Activated effector memory CD4-positive, alpha-beta T cell treated with Interleukin-2 at 50 U/mL for 16 hours (primary cell): ENCODE measurements at places on chromosomes 2 and 18.

GRCh38 chr2:150900913-150901312 is 360.8 kb downstream of the RBM43 start:
- DNase-seq, result no peak

DNA sequence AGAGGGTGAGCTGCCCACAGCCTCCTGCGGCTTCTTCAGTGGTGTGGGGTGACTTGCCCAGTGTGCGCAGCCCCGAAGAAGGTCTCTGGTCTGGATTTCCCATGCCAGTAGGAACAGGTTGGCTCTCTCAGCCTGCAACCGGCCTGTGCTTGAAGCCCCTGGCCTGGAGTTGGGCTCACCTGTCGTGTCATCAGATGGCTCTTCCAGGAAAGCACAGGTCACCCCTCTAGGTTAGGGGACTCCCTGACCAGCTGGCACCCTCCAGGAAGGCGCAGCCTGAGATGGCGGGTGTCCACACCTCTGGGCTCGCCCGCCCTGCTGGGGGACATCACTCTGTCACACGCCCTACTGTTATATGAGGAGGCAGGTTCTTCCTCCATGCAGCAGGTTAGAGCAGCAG is 179.8 kb downstream of the SEPTIN10 start:
- DNase-seq, result no peak

GRCh38 chr2:178863856-178864620 is 56.8 kb upstream of the TTN start:
- DNase-seq, result no peak

GRCh38 chr2:198116756-198117155 is 312.4 kb downstream of the PLCL1 start:
- DNase-seq, result no peak

- DNase-seq, result no peak
Observed at GRCh38 chr2:238140040-238140439, 1.6 kb downstream of the KLHL30 start.

- no peak for DNase-seq
Observed at GRCh38 chr18:13433685-13434084, 215.1 kb downstream of the LDLRAD4 start.

- no peak for DNase-seq
Observed at GRCh38 chr2:211930331-211930730, 608.3 kb downstream of the ERBB4 start.

- DNase-seq, result no peak
Observed at GRCh38 chr2:144452989-144453336, 67.0 kb downstream of the ZEB2 start.

GRCh38 chr18:9907867-9908266 is 5.9 kb upstream of the VAPA start:
- no peak for DNase-seq

GRCh38 chr2:236968101-236968879 is 117.4 kb upstream of the COPS8 start:
- peak; percentile 27 for DNase-seq

GRCh38 chr2:112783187-112783714 is 1.0 kb downstream of the IL1A start:
- DNase-seq, result no peak

DNA sequence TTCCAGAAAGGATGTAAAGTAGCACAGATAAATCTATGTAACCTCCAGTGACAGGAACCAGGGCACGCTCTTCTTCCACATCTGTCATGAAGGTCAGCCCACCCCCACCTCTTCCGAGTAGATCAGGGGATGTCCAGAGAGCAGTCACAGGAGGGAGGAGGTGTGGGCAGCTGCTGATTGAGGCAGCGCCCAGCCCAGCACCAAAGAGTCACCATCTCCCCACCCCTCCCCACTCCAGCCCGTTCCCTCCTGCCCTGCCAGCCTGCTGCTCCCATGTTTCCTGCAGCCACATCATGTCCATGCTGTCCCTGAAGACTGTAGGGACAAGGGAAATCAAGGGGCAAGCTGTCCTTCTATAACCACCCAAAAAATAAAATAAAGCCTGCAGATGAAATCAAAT is 269.8 kb downstream of the BCL11A start:
- no peak for DNase-seq

DNA sequence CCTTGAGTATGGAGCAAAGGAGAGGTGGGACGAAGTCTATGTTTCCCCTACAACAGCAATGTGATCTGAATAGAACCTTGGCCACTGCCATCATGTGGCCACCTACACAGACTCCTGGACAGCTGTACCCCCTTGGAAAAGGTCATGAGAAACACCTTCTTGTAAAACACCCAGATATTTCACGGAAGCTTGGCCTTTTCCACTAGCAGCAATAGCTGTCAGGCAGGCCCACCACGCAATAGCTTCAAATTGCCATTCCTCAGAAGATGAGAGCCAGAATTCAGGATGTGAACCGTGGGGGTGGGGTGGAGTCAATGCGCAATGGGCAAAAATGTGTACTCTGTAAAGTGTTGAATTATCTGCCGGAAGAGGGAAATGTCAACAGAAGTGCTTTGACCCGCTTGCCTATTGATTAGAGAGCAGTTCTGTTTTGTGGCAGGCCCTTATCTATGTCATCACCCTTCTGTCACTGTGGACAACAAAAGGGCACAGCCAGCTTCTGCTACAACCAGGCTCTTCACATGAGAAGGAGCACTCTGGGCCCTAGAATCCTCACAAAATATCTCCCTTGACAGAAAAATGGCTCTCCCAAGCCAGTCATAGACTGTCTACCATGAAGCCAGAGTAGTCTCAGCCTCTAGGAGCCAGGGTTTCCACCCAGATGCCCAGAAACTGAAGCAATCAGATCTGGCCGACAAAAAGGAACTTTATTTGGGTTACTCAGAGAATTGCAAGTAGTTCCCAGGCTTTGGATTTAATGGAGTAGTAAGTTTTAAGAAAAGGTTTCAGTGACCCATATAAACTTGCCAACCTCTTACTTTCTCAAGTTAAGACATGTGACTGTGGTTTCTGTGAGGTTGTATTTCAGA is 9.5 kb downstream of the INPP1 start:
- no peak for DNase-seq

GRCh38 chr2:46544581-46544980 is 65.2 kb downstream of the TMEM247 start:
- DNase-seq, result no peak

GRCh38 chr18:49709347-49709690 is 104.0 kb downstream of the ACAA2 start:
- DNase-seq, result no peak

- no peak for DNase-seq
Observed at GRCh38 chr2:147789287-147789686, 55.5 kb upstream of the ACVR2A start.

GRCh38 chr2:8564475-8564874 is 117.4 kb upstream of the ID2 start:
- DNase-seq, result no peak

GRCh38 chr2:159098361-159098760 is 129.9 kb downstream of the TANC1 start:
- DNase-seq, result no peak

DNA sequence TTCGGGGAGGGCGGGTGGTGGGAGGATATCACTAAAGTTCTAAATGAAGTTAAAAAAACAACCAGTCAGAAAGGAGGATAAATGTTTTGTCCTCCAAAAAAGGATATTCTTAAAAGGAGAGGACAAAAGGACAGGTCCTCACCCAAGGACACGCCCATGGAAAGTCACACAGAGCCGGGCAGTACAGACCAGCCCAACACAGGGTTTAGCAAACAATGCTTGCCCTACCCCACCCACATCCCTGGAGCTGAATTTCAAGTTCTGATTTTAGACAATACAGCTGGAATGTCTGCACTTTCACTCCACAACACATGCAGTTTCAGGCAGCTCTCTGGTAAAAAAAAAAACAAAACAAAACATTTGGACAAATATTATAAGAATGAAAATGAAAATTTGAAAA is 67.9 kb downstream of the SLC9A4 start:
- DNase-seq, result no peak

DNA sequence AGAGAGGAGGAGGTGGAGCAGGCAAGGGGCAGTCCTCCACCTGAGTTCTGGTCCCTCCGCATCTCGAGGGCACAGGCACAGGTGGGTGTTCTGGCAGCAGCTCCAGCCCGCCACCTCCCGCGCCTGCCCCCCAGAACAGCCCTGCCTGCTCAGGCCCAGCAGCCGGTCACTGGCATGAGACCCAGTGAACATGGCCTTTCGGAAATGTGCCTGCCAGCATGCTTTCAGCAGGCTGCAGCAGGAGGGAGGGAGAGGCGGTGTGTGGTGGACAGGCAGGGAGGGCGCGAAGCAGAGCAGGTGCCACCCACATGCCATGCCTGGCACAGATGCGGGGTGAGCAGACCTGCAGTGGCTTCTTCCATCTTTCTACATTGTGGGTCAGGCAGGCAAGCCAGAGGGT is 3.4 kb upstream of the OR6B3 start:
- no peak for DNase-seq

DNA sequence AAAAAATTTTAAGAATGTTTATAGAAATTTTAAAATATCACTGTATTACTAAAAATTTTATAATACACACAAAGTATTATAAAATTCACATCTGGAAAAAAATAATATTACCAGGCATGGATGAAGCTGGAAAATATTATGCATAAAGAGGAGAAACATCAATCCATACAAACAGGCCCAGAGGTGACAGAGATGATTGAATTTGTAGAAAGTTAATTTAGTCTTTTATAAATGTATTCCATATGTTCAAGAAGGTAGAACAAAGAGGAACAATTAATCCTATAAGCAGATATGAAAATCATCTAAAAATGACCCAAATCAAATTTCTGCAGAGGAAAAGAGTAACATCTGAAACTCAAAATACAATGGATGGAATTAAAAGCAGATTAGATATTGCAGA is 605.2 kb upstream of the CELF4 start:
- no peak for DNase-seq

GRCh38 chr18:21453511-21453901 is 147.0 kb downstream of the ESCO1 start:
- no peak for DNase-seq

DNA sequence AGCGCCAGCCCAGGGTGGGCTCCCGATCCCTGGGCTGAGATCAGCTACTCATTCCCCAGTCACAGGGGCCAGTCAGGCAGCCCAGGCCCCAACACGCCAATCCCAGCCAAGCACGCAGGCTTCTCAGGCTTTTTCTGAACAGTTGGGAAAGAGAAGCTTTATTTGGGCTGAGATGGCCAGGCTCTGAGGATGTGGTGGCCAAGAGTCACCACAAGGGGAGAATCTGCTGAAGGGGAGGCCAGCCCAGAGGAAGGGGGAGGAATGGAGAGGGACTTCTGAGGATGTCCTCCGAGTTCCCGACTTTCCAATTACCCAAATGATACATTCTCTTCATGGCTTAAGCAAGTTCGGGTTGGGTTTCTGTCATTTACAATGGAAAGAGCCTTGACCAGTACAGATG is 2.8 kb upstream of the DIPK1C start:
- no peak for DNase-seq

- DNase-seq, result no peak
Observed at GRCh38 chr2:80080957-80081356, 223.6 kb downstream of the LRRTM1 start.

- no peak for DNase-seq
Observed at GRCh38 chr2:200099256-200099655, 143.9 kb downstream of the MAIP1 start.

- DNase-seq, result no peak
Observed at GRCh38 chr2:112257575-112257974, 2.7 kb upstream of the ZC3H8 start.

DNA sequence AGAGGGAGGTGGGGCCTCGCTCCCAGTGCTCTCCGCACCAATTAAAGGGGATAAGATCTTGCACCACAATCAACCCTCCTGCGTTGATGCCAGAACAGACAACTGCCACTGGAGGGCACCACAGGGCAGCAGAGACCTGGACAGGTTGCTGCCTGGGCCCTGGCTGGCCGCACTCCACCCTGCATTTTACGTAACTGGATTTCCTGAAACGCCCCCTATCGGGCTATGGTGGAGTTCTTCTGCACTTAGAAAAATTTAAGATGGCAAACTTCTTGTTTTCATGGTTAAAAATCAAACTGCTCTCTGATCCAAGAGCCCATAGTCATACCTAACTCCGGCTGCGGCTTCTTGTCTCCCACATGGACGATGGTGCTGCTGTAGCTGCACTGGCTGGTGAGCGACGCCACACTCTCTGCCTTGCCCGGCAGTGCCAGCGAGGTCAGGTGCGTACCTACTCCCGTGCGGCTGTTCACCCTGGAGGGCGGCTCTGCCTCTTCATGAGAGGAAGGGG is 16.8 kb upstream of the HES6 start:
- DNase-seq, result peak; percentile 52

GRCh38 chr18:12373116-12373770 is 3.8 kb downstream of the AFG3L2 start:
- no peak for DNase-seq

- DNase-seq, result no peak
Observed at GRCh38 chr18:44840058-44840790, 159.5 kb downstream of the SETBP1 start.

GRCh38 chr2:43559391-43560230 is 36.2 kb downstream of the THADA start:
- no peak for DNase-seq

DNA sequence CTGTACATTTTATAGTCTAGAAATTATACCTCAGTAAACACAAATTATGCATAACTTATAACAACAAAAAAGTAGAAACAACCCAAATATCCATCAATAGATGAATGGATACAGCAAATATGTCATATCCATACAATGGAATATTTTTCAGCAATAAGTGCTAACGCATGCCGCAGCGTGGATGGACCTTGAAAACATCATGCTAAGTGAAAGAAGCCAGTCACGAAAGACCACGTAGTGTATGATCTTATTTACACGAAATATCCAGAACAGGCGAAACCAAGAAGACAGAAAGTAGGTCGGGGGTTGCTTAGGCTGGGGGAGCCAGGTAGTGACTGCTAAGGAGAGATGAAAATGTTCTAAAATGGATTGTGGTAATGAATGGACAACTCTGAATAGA is 167.1 kb upstream of the MYCN start:
- no peak for DNase-seq

DNA sequence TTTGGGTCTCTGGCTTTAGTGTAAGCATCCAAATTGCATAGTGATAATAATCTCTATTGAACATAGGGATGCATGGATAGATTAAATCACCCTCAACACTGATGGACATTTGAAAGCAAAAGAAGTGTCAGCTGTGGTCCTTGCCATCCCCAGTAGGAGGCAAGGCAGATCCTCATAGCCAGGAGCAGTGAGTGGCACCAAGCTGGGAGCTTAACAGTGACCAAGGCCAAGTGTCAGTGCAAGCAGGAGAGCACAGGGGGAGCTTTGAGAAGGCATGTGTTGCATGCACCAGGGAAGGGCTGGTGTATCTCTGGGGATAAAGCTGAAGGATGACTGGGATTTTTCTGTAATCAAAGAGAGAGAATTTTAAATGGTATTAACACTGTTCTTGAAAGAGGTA is 14.7 kb downstream of the SLC14A1 start:
- DNase-seq, result no peak

GRCh38 chr2:218217360-218218267 is 625 bp downstream of the ARPC2 start:
- peak; percentile 57 for DNase-seq

GRCh38 chr2:136251197-136251884 is 133.4 kb upstream of the CXCR4 start:
- DNase-seq, result no peak
